ENCODE measurements at places on chromosomes 2 and 18. TPM values are rescaled to one million over a fixed set of nuclear protein-coding genes. Genes with fewer than 3 reads are reported as not detected.

GRCh38 chr2:240444464-240444863 lies 9.0 kb downstream of the GPC1 start:
- no peak for DNase-seq

The COL4A3 gene
- 0.19 TPM for total RNA-seq

DNA sequence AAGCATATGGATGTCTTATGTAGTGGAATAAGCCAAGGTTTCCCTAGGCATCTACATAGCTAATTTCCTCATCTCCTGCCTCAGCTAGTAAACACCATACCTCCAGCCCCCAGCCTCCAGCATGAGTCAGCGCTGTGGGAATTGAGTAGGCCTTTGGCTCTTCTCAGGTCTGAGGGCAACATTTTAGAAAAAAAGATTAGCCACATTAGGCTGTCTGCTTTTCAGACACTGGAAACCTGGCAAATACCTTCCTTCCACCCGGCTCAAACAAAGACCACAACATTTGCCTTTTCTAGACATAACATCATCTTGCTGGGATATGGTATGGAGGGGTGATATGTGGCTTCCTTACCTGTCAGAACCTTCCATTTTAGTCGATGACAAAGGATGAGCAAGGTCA lies 6.1 kb upstream of the CCDC195 start:
- no peak for DNase-seq

GRCh38 chr18:48218285-48219022 lies 190.7 kb downstream of the ZBTB7C start:
- DNase-seq = no peak

DNA sequence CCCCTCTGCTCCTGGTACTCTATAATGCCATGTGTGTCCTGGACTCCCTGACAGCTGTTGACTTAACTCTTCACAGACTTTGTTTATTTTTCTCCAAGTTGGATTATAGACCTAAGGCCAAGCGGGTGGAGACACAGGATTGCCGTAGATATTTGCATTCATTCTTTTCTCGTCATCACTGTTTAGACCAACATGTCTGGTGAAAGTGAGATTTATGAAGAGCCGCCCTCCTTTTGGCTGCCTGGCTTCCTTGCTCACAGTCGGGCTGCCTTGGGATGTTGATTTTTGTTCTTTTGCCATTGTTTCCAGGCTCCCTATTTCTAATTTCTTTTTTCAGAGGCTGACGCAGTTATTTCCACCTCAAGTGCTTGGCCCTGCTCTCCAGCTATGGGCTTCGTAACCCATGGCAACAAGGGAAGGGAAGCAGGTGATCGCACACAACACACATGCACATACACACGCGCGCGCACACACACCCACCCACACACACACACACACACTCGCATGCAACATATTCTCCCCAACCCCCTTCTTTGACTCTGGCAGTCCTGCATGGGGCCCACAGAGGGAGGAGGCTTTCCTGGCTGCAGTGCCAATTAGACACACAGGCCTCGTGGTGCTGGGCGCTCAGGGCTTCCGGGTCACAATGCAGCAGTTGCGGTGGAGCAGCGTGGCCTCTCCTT lies 296.5 kb downstream of the MTX2 start:
- no peak for DNase-seq

GRCh38 chr2:241959751-241960269 lies 90.3 kb downstream of the RTP5 start:
- DNase-seq = no peak

DNA sequence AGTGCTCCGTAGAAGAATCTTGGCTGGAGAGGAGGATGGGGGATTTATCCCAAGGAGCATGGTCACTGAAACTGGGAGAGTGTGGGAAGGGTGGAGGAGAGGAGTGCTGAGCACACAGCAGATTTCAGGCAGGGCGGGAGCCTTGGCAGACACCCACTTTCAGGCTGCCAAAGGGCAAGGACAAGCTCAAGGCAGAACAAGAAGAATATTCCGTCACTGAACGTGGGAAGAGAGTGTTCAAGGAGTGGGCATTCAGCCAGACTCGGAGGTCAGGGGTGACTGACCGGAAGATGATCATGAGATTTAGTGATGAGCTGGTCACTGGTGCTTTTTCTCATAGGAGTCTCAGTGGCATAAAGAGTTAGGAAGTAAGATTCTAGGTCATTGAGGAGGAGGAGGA lies 136.2 kb upstream of the RASGRP3 start:
- DNase-seq = no peak

The CFC1 gene
- total RNA-seq = 25.5 TPM

GRCh38 chr2:36450466-36451196 lies 95.1 kb downstream of the CRIM1 start:
- DNase-seq = no peak

GRCh38 chr2:12396699-12397098 lies 320.0 kb upstream of the TRIB2 start:
- no peak for DNase-seq

DNA sequence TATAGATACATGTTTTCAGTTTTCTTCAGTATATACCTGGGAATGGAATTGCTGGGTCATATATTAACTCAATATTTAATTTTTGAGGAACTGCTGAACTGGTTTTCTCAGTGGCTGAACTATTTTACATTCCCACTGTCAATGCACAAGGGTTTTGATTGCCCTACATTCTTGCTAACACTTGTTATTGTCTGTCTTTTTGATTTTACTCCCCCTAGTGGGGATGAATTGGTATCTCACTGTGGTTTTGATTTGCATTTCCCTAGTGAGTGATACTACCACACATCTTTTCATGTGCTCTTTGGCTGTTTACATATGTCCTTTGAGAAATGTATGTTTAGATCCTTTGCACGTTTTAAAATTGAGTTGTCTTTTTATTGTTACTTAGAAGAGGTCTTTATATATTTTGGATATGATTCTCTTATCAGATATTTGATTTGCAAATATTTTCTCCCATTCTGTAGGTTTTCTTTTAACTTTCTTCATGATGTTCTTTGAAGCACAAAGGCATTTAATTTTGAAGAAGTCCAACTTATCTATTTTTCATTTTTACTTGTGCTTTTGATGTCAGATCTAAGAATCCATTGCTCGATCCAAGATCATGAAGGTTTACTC lies 36.2 kb downstream of the ASB1 start:
- no peak for DNase-seq

DNA sequence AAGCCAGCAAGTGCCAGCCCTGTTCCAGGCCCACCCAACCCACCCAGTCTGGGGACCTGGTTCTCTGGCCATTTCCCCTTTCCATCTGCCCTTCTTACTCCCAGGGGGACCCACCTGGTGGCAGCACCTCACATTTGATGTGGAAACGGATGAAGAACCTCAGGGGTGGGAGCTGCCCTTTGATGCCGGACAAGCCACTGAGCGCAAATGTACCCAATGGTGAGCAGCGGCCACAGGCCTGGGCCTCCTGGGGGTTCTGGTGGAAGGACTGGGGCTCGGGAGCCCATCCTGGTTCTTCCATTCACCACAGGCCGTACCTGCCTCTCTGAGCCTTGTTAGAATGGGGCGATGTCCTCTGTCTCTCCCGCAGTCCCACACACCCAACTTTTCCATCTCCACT lies 84.7 kb downstream of the EPAS1 start:
- DNase-seq = peak; percentile 34

- DNase-seq = no peak
Observed at GRCh38 chr18:7383002-7383980, 152.4 kb downstream of the LRRC30 start.

The DNPEP gene
- total RNA-seq = 54.1 TPM

The AGXT gene
- 0.51 TPM for total RNA-seq

The KCNS3 gene
- 5.3 TPM for total RNA-seq

GRCh38 chr2:132439703-132440398 lies 23.2 kb downstream of the GPR39 start:
- DNase-seq = no peak

DNA sequence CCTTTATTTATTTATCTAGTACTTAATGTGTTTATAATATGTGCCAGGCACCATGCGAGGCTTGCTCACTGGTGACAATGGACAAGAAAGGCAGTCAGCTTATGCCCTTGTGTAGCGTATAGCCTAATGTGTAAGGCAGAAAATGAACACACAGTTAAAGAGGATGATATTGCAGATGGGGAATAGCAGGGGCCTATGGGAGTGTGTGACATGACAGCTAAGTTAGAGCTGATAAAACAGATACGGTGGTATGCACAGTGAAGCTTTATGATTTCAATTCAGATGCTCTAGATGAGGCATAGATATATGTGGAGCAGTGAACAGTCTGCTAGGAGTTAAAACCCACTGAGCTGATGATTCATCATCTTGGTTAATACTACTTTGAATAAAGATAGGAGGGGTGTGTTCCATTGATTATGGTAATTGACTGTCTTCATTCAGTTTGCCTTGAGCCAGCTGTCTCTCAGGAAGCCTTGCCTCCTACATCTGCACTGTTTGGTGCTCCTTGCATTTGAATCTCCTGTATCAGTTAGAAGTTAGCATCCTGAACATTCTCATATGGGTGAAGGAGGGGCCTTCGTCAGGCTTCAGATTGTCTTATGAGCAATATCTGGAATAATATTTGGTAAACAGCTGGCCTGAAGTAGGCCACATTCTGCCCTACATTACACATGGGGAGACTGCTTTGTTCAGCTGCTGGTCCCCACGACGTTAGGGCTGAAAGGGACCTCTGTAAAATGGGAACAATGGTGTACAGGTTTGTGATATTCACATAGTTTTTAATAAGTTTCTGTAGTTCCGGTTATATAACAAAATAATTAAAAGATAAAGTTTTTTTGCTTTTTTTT lies 13.2 kb downstream of the MAP4K4 start:
- DNase-seq = no peak

DNA sequence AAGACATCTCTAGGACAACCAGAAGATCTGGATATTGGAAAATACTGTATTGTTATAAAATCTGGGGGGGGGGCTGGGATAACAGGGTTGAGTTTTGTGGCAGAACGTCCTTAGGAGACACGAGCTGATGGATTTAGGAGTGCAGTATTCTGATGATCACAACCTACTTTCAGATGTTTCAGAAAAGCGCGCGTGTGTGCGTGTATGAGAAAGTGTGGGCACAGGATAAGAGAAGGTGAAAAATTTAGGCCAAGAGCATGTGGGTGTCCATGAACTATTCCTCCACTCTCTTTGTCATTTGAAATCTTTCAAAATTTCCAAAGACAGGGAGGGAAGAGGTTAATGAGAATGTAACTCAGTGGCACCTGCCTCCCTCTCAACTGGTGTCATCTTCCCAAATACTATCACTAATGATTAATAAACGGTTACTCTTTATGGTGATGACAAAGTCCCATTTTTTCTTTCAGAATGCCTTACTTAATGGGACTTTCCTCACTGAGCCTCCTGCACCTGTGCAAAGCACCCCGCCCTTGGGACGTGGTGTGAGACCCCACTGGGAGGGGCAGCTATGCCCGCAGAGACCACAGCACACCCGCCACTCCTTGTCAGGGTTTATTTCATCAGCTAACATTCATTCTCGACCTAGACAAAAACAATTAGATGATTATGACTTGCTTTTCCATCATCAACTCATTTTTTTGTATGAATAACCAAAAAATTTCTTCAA lies 53.6 kb downstream of the HS6ST1 start:
- DNase-seq = no peak
